DND-41 (cell line): ENCODE measurements at places on chromosomes 12 and 14.

DNA sequence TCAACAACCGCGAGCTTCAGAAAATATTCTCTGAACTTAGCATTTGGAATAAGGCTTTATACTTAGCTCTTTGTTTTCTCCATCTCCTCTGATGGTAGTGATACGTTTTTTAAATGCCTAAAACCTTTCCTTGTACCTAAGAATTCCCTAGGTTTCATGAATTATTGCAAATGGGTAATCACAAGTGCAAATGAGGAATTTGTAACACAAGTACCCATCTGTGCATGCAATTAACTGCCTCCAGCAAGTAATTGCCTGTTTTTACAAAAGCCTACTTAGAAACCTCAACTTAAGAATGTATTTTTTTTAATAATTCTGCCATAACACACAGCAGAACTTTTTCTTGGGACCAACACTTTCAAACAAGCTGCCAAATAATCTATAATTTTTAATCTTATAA, 149.2 kb downstream of the PHLDA1 start:
- no peak for DNase-seq

DNA sequence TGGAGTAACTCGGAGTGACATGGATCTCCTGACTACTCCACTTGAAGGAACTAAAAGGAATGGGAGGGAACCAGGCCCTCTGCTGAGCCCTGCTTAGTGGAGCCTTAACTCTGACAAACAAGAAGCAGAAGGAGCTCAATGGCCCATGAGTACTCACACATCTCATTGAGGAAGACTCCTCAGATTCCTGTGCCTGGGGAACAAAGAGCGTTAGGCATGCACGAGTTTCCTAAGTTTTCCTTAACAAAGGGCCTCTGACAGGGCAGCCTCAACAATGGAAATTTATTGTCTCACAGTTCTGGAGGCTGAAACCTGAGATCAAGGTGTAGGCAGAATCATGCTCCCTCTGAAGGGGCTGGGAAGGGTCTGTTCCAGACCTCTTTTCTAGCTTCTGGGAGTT, 185.7 kb upstream of the NTF3 start:
- no peak for DNase-seq

GRCh38 chr12:110869026-110869425, 22.2 kb downstream of the CCDC63 start:
- no peak for DNase-seq

DNA sequence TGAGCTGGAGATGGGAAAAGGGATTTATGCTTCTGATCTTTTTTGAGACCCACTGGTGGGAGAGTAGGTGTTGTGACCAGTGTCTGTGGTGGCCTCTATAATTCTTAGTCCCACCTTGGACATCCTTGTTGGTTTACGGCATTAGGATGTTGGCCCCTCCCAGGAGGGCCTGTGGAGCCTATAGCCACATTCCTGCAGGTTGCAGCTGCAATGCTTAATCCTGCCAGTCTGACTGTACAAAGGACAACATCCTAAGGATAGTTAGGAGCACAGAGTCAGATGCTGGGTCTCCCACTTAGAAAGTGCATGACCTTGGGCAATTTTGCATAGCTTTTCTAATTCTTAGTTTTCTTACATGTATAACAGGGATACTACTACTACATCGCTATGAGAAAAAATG, 150.9 kb upstream of the SLC38A2 start:
- no peak for DNase-seq

GRCh38 chr12:48810903-48811431, 7.3 kb upstream of the CACNB3 start:
- DNase-seq = no peak

DNA sequence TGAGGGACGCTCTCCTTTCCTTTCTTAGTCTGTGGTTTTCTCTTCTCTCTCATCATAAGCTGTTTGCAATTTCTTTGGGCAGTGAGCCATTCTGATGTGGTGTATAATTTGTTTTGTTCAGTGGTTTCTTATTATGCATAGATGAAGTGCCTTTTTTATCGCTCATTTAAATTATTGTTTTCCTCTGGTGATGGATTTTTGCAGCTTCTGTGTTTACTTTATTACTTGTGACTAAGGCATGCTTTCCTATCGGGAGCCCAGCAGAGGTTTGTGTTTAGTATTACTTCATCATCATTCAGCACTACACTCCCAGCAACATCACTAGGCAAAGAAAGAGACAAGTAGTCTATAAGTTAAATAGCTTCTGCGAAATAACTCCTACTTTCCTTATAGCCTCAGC, 586.6 kb upstream of the NOVA1 start:
- DNase-seq = no peak

DNA sequence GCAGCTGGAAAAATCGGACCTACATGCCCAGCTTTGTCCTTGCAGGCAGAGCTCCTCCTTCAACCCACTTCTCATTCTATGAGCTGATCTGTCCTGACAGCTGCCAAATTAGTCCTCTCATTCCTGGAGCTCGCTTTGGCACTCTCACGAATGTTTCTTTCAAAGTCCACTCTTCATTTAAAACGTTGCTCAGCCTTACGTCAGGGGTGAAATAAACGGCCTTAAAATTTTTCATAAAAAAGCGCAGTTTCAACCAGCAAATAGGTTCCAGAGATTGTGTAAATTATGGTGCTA, 120.9 kb upstream of the HIF1A start:
- no peak for DNase-seq

DNA sequence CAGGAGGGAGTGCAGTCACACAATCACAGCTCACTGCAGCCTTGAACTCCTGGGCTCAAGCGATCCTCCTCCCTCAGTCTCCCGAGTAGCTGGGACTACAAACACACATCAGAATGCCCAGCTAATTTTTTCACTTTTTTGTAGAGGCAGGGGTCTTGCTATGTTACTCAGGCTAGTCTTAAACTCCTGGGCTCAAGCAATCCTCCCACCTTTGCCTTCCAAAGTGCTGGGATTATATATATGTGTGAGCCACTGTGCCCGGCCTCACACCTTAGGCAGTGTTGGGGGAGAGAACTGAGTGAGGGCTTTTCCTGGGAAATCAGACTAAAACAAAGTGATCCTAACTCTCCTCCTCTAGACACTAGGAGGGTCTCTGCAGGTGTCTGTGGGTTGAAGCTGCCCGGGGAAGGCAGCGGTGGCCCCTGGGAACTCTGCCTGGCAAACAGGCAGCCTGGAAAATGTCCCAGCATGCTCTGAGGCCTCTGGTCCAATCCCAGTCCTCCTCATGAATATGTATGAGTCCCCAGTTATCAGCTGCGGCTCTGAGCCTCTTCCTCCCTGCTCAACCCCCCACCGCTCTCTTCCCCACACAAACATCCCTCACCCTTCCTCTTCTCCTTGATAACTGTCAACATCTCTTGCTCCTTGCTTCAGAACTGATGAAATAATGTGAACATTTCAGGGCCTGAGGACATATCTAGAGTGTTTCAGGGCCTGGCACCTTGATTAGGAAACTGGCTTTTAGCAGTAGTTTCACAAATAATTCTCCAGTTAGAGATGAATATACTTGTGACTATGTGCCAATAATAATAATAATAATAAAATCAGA, 7.9 kb upstream of the NAA25 start:
- peak; percentile 84 for DNase-seq

GRCh38 chr14:62103464-62103863, 341.2 kb downstream of the SNAPC1 start:
- no peak for DNase-seq

DNA sequence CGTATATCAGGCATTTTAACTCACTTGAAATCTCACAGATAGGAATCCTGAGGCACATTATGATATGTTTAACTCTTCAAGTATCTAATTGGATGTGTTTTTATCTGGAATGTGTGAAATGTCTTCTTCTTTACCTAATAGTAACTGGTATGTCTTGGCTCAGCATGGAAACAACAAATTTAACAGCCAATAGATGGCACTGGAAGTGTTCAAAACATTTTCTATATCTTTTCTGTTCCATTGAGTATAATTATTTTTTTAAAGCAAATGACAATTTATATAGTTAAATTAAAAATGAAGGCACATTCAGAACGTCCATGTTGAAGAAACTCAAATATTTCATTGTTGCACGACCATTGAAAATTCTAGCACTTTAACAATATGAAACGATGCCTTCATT, 164.6 kb upstream of the SLC16A7 start:
- no peak for DNase-seq

DNA sequence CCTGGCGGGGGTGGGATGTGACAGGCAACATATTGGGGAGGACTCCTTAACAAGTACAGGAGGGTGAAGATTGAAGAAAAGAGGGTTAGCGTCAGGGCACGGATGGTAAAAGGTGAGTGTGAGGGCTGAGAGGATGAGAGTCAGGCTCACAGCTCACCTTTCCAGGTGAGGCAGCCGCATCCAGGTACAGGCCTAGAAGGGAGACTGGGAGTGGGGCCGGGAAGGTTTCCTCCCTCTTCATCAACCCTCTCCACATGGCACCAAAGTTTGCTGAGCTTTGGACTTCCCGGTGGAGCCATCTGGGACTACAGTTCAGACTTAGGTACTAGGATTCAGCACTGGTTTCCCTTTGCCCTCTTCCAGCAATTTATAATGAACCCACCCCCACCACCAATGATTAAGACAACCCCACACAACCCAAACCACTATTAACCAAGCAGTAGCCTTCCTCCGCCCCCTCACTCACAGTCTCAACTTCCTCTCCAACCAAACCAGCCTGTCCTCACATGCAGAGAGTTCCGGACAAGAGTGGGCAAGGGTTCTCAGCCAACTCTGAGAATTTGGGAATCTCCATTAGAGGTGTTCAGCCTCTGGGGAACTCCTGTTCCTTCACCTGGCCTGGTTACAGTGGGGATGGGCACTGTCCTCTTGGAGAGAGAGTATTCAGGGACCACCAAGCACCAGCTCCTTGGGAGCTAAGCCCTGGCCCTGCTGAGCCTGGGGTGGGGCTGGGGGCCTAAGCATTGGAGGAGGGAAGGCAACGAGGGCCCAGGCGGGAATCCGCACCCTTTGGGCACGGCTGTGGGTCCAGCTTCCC, 2.4 kb upstream of the HOXC4 start:
- DNase-seq = no peak

- no peak for DNase-seq
Measured at GRCh38 chr12:11767798-11768197, 118.3 kb downstream of the ETV6 start.
